ENCODE measurements at places on chromosomes 5 and 9. TPM values are rescaled to one million over a fixed set of nuclear protein-coding genes. Genes with fewer than 3 reads are reported as not detected.

XRCC4 gene
- 3.0 TPM for total RNA-seq

RORB gene
- total RNA-seq = 2.0 TPM

GLDC gene
- 0.09 TPM for total RNA-seq

DTWD2 gene
- total RNA-seq = 0.52 TPM

TMEM174 gene
- total RNA-seq = not detected

SERF1A gene
- 0.69 TPM for total RNA-seq

SH3GL2 gene
- total RNA-seq = not detected

PCA3 gene
- 0.26 TPM for total RNA-seq

PCDHGB2 gene
- total RNA-seq = 4.1 TPM

SPATA31C2 gene
- total RNA-seq = not detected

HEXB gene
- 334 TPM for total RNA-seq

EGFLAM gene
- total RNA-seq = 0.16 TPM

NIPAL4 gene
- total RNA-seq = not detected

LVRN gene
- total RNA-seq = 0.47 TPM

PCDHA1 gene
- under 0.01 TPM for total RNA-seq

SPINK7 gene
- total RNA-seq = not detected

ADRB2 gene
- 0.32 TPM for total RNA-seq

CD72 gene
- 1.9 TPM for total RNA-seq

EPB41L4A gene
- 0.09 TPM for total RNA-seq

WNK2 gene
- under 0.01 TPM for total RNA-seq

POU5F2 gene
- total RNA-seq = 0.43 TPM

SPATA31A3 gene
- not detected for total RNA-seq

ZNF883 gene
- 2.4 TPM for total RNA-seq

KIF4B gene
- total RNA-seq = 0.09 TPM

TEX48 gene
- total RNA-seq = not detected

C8G gene
- 0.32 TPM for total RNA-seq

PCDHA9 gene
- total RNA-seq = 0.16 TPM

ELAVL2 gene
- under 0.01 TPM for total RNA-seq

CEL gene
- 0.32 TPM for total RNA-seq

ANKRD18A gene
- not detected for total RNA-seq

OR13F1 gene
- total RNA-seq = not detected
